ENCODE measurements at places on chromosomes 7 and 10.

GRCh38 chr10:114477285-114477684, 73.0 kb upstream of the AFAP1L2 start:
- DNase-seq, result no peak

- DNase-seq, result no peak
Measured at GRCh38 chr10:76632767-76633051, 1004.9 kb downstream of the KCNMA1 start.

GRCh38 chr10:133123746-133124356, 36.1 kb downstream of the ADGRA1 start:
- DNase-seq, result peak; percentile 83

DNA sequence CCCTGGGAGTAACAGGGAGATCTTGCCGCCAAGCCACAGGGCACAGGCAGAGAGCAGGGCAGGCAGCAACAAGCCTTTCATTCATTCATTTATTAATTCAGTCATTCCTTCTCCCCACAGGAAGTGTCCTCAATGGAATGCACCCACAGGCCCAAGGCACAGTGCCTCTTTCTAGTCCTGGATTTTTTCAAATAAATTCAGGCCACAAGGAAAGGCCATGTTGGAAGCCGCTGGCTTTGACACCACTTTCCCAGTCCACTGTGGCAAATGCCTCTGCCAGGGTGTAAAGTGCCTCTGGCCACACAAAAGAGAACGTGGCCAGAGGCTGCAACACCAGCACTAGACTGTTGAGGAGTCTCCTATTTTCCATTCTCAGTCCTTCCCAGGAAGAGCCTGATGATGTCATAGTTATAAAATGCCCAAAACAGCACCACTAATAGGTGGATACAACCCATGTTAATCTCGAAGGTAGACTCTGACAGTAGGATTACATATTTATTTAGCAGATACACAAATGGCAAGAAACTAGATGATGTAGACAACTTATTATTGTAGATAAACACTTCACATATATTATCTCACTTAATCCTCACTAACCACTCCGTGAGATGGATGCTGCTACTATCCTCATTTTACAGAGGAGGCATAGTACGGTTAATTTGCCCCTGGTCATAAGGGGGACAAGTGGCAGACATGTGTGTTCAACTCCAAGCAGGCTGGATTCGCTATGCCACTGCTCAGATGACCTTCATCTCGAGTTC, 5.5 kb downstream of the JAZF1 start:
- DNase-seq, result no peak

DNA sequence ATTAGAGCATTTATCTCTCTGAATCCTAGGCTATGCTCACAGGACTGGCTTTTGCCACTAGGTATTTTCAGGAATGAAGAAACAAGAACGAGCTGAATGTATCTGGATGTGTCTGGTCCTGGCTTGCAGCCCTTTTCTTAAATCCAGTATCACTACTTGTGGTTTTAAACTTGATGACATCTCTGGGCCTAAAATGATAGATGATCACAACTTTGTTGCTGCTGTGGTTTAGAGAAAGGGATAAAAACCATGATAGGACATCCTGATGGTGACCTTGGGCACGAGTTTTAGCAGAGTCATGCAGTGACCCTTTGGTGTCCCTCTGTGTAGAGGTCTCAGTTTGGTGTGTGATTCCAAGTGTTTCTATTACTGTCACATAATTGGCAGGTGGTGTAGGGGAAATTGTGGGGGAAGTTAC, 31.7 kb upstream of the SEMA3C start:
- DNase-seq, result no peak

DNA sequence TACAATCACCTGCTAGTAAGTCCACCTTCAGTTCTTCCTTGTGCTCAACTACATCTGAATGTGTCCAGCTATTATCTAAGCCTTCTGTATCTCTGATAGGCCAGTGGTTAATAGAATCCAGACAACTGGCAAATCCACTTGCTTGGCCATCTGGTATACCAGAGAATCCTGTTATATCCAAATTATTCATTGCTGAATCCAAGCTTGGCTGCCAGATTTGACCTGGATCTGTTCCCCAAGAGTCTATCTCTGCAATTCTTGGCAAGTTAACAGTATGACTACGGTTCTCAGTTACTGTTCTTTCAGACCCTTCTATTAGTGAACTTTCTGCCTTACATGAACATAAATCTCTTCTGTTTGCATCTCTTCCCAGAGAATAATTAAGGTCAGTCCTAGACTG, 154.6 kb upstream of the TARP start:
- no peak for DNase-seq

DNA sequence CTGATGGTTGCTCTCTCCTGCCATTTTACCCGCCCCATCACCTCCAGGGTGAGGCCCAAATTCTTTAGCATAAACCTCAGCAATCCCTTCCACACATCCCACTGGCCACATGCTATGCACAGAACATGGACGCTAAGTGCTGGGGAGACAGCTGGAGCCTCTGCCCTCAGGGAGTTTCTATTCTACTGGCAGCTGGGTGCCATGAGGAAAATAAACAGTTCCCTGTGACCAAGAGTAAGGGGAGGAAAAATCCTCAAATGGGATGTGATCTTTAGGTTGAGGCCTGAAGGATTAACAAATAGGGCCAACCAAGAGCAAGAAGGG, 1.2 kb downstream of the PARP12 start:
- DNase-seq, result no peak

DNA sequence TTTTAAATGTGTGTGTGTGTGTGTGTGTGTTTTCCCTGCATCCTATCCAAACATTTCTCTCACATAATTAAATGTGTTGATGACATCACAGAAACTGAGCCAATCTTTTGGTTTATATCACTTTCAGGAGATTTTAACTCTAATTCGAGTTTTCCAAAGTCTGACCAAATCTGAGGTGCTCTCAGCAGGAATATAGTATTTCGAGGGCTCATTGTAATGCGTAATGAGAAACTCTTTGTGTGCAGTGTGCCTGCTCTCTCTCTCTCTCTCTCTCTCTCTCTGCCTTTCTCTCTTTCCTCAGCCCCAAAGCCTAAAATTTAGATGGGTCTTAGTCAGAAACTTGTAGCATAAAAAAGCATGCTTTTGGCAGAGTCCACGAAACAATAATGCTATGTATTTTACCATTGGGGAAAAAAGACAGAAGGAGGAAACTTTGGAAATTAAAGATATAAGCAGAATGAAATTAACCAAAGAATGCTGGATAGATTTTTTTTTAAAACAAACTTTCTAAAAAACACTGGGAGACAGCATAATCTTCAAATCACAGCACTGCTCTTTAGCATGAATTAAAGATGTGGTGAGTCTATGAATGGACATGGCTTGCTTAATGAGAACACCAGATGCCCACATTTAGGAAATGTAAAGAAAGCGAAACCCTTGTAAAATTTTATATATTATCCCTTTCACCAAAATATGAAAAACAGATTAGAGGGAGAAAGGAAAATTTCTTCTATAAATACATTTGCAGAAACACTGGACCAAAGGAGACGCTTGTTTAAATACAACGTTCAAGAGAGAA, 206.8 kb upstream of the HABP2 start:
- no peak for DNase-seq

DNA sequence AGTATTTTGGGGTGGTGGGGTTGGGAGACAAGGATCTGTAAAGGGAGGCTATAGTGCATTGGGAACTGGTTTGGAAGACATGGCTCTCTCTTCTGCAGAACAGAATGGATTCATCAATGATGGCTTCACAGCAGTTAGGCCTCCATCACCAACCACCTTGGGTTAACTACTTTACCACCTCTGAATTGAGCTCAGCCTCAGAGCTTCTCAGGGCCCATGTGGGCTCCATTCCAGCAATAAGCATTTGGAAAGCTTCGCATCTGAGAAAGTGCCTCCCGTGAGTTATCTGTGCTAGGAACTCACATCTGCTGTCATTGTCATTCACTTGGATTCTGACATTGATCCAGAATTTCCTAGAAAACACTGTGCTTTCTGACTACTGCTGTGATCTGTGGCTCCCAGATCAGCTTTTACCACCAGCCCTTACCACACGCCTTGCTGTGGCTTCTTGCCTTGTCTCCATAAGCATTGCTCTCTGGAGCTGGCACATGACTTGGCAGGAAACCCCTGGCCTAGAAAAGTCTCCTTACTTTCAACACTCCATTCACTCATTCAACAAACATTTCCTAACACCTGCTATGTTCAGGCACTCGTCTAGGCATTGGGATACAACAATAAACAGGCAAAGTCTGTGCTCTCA, 70.7 kb upstream of the ADO start:
- no peak for DNase-seq

DNA sequence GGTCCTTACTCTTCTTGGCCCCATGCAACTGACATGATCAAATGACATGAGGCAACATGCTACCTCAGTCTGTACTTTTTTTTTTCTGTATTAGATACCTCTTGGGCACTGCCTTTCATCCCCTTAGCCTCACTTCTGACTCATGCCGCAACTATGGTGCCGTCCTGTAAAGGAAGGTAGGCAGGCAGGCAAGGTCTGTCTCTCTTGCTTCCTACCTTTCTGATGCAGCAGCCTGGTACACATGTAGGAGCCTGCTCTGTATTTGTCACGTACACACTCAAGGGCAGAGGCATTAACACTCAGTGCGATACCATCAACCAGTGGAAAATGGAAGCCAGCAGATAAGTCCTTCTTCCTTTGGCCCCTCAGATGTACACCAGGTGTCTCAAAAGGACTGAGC, 146.7 kb downstream of the ATE1 start:
- no peak for DNase-seq

- DNase-seq, result peak; percentile 80
Measured at GRCh38 chr10:72292223-72292691, 18.5 kb downstream of the DDIT4 start.

DNA sequence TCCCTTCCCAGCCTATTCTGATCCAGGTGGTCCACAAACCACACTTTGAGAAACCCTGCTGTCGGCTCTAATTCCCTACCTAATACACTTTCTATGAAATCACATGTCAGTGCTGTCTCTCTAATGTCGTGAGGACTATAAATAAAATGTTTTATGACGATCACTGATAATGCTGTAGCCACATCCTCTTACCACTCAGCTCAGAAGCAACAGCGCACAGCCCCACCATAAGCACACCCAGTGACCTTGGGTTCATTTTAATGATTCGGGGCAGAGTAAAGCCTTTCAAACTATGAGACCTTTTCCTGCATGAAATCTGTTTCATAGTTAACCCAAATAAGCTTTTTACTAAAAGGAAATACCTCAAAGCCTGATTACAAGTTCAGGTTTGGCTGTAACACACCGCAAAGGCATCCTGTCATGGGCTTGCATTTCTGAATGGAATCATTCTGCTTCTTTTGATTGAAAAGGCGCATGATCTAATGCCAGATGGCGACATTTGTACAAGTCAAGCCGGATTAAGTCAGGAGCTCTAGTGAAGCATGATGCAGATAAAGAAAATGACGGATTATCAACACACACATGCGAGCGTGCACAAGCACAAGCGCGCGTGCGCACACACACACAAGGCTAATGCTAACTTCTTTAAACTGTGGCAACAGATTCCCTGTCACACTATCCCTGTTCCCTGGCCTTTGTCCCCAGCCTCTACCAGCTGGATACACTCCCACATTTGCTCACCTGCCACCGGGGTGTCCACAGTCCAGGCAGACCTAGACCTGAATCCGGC, 180.5 kb upstream of the PDE1C start:
- DNase-seq, result no peak

GRCh38 chr10:79582096-79582495, 21.9 kb upstream of the SFTPA2 start:
- DNase-seq, result no peak

Data from osteoblast (primary cell).